Sigmoid colon (tissue), 7 donors: ENCODE measurements at places on chromosomes 2 and 18. TPM values are rescaled to one million over a fixed set of nuclear protein-coding genes. Genes with fewer than 3 reads are reported as not detected.

The LMAN1 gene
- 65.2 TPM for total RNA-seq

The GPBAR1 gene
- 5.6 TPM for total RNA-seq

The TRIM43B gene
- total RNA-seq, result not detected

The MPP4 gene
- not detected for total RNA-seq

The GALR1 gene
- 0.28 TPM for total RNA-seq

The SCN2A gene
- total RNA-seq, result 1.1 TPM

The RND3 gene
- total RNA-seq, result 31.3 TPM

The ABCA12 gene
- 0.66 TPM for total RNA-seq
